ENCODE measurements at places on chromosomes 2 and 18.

- no peak for DNase-seq
Observed at GRCh38 chr18:41992703-41993102, 37.7 kb downstream of the PIK3C3 start.

DNA sequence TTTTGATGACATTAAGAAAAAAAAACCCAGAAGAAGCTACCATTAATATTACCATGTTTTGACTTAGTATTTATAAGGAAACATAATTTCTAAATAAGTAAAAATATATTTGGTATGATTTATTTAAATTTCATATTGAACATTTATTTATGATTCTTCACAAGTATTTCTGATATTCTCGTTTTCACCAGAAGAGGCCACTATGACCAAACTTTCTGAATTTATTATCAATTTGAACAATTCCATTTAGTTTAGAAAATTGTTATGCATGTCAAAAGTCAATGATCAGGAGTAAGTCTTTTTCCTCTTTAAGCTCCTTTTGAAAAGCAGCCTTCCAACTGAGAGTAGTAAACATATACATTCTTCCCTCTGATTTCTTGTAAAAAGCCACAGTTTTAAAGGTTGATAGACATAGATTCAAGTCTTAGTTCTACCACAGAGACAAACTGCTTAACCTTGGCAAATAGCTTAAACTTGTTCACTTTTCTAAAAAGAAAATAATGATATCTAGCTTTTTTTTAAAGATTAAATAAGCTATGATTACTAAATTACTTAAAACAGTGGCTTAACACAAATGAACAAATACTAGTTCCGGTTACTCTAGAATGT, 329.9 kb downstream of the TRIB2 start:
- no peak for DNase-seq

- DNase-seq = no peak
Observed at GRCh38 chr2:181685150-181685688, 4.9 kb upstream of the NEUROD1 start.

DNA sequence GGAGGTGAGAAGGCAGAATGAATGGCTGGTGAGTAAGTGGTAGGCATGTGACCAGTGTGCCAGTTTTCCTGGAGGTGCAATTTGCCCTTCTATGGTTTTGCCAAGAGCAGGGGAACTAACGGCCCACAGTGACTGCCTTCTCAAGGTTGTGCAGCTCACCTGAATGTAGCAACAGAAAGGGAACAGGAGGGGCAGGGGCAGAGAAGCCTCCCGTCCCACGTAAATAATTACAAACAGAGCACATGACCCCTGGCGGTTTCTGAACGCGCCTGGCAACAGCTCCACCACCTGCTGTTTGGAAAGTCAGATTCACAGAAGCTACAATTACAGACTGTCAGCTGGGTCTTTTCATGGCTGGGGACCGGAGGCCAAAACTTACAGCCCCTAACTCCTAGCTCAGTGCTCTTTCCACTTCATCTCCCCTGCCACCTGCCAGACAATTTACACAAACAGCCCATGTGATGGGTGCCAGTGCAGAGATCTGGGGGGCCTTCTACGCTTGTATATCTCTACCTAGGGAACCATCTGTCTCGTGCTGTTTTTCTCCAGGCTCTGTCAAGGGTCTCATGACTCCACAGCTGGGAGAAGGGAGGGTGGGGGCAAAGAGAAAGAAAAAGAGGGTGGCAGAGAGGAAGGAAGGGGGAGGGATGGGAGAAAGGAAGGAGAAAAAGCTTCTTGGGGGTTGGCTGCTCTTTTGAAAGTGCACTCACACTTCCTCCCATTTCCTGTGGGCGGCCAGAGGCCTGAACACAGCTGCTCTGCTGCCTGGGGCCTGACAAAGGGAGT, 69.6 kb downstream of the POLR1A start:
- DNase-seq = no peak

DNA sequence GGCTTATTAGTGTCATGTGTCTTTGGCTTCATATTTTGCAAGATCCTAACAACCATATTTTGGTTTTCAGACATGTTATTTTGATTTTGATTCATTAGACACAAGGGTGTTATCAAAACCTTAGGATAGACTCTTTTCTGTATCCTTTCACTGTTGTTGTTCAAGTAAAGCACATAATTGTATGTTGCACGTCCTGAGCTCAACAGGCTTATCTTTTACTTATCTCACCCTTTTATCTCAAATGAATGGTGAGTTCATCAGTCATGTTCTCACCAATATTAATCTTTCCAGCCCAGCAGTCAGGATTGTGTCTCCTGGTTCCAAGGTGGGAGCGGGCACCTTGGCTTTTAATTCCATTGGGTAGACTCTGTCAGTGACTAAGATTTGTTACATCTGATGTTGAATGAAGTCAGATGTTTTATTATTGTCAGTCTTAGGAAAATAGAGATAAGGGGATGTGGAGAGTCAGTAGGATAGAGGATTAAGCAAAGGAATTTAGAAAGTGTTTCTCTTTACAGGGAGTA, 11.9 kb downstream of the GPN1 start:
- no peak for DNase-seq

- DNase-seq = no peak
Observed at GRCh38 chr18:43012951-43013350, 102.5 kb downstream of the RIT2 start.

- no peak for DNase-seq
Observed at GRCh38 chr2:84319581-84319980, 139.5 kb downstream of the SUCLG1 start.

DNA sequence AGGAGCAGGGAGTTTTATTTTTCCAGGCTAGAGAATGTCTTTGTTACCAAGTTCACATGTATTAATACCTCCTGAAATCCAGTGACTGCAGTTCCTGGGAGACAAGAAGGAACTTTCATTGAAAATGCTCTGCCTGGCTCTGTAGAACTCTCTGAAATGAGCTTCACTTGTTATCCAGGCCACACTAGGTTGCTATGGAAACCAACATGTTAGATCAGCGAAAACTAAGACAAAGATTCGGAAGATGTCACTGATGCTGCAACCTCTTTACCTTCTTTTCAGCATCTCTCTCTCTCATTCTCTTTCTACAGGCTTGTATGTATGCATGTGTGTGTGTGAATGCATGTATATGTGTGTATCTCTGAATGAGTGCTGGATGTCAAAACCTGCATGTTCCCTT, 218.5 kb downstream of the TRIB2 start:
- no peak for DNase-seq

DNA sequence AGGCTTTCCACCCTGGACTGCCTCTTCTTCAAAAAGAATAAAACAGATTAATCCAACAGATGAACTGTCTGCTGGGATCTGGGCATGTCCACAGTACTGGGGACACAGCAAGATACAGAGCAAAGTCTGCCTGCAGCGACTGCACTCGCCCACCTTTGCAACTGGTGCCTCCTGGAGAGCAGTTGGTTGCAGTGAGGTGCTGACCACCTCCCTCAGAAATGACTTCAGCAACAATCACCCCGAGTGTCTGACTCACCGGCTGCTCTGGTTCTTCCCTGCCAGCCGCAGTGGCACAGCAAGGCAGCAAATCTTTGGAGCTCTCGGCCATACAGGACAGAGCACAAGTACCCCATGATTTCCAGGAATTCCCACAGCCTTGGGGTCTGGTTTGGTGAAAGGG, 179.7 kb downstream of the ANAPC1 start:
- no peak for DNase-seq

GRCh38 chr2:5736050-5736449, 43.9 kb downstream of the SOX11 start:
- DNase-seq = no peak

- DNase-seq = no peak
Observed at GRCh38 chr2:203580844-203581243, 45.7 kb upstream of the RAPH1 start.

DNA sequence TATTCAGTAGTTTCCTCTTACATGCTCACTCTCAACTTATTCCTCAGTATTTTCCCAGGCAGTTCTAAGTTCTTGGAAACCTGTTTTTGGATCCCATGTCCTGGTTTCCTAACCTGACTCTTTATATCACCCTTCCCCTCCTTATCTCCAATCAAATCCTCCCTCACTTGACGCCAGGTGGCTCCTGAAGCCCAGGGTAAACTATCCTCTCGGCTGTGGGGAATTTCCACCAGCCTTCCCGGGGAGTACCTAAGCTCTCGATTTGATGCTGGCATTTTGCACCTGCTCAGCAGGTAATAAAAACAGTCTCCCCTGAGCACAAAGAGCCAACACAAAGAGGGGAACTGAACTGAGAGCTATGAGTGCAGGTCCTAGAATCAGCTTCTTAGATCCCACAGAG, 538.0 kb downstream of the SLC4A3 start:
- DNase-seq = no peak

- no peak for DNase-seq
Observed at GRCh38 chr18:50111398-50111797, 83.5 kb downstream of the MYO5B start.

GRCh38 chr2:43332653-43333052, 106.2 kb upstream of the ZFP36L2 start:
- DNase-seq = no peak

GRCh38 chr2:215554689-215555498, 119.0 kb upstream of the FN1 start:
- DNase-seq = no peak

GRCh38 chr2:29329899-29330298, 214.7 kb downstream of the CLIP4 start:
- no peak for DNase-seq

DNA sequence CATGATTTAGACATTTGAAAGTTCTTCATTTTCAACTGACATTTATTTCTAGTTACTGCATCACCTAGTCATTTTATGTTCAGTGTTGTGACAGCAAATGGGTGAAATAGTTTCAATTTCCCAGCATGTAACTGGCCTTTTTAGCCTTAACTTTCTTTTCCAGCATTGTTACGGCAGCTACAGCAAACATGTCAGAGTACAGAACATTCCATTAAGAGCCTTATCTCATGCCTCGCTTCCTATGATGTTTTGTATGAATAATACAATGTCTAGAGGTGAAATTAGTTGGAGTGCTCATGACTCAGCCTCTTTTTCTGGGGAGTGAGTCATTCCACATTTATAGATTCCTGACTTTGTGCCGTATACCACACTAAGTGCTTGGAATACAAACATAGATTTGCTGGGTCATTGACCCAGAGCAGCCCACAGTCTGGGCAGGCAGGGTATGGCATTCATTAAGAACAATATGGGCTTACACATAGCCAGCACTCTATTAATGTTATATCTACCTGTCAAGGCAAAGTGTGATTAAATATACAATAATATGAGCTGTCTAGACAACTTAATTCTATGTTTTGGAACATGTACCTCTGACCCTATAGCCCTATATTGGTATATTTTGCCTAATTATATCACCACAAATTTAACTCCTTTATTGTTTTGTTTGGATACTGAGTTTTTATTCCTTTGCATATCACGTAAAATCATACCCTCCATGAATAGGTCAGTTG, 72.2 kb downstream of the MAP2 start:
- no peak for DNase-seq

- no peak for DNase-seq
Observed at GRCh38 chr2:199455545-199456382, 2.0 kb downstream of the SATB2 start.

GRCh38 chr2:116141891-116142474, 1672.5 kb upstream of the DDX18 start:
- no peak for DNase-seq

DNA sequence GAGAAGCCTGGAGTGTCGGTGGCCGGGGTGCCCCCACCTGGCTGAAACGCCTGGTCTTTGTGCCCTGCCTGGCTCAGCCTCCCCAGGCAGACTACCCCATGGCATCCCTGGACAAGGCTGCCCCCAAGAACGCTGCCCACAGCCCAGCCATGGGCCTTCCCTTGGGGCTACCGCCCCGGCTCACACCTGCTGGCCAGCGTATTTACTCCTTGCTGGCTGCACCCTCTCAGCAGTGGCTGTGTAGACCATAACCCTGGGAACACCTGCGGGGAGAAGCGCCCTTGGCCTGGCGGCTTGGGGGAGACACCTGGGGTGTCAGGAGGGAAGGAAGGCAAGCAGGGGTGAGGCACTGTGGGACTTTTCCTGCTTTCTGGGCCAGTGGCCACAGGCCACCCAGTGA, 17.3 kb downstream of the CAPN10 start:
- DNase-seq = no peak

GRCh38 chr18:23238152-23238531, 102.9 kb downstream of the CABLES1 start:
- DNase-seq = no peak

DNA sequence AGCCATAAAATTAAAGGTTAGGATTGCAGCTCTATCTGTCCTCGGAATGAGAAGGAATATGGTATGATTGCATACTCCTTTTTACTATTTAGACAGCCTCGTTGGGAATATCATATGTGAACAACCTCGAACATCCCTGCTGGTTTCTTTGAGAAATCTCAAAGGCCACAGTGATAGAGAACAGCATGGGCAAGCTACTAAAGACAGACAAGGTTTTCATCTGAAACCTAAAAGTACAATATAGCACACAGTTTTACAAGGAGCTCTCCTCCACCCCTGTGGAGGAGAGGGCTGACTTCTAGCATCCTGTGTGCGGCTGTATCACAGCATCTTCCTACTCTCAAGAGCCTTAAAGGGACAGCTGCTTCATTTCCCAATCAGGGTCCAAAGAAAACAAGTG, 104.3 kb downstream of the VWC2L start:
- no peak for DNase-seq

DNA sequence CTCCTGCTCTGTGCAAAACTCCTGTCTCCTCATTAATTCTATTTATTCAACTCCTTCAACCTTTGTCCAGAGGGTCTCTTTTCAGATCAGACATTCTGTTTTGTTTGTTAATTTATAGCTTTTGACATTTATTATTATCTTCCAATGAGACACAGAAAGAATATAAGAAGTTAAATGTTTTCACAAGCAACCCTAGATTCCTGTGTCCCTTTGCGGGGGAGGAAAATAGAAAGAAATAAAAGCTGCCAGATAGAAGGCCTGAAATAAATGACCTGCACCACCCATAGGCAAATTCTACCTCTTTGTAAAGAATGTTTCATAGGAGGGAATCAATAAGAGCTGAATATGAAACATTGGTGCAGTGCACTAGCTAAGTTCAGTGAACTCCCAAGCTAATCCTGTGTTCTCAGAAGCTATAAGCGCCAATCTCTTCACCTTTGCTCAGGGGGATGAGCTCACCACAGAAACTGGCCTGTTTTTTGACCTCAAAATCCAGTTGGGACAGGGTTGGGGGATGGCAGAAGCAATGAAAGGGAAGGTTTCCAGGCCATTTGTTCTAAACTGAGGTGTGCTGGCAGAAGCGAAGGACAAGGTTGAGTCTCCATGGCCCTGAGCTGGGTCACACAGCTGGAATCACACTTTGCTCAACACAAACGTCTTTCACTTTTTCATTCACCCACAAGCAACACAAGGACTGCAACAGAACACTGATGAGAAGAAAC, 258.6 kb downstream of the NRXN1 start:
- no peak for DNase-seq

- no peak for DNase-seq
Observed at GRCh38 chr18:46387441-46388131, 269.4 kb downstream of the LOXHD1 start.

Measured in hematopoietic multipotent progenitor cell treated with erythropoietin and hydrocortisone succinate and interleukin-3 and kit ligand, for 15 days (in vitro differentiated cells).